Coronary artery (tissue), 2 donors: ENCODE measurements at places on chromosomes 6 and 20.

- no peak for DNase-seq
These were observed 281.6 kb upstream of the CITED2 start for GRCh38 chr6:139655783-139656705.

DNA sequence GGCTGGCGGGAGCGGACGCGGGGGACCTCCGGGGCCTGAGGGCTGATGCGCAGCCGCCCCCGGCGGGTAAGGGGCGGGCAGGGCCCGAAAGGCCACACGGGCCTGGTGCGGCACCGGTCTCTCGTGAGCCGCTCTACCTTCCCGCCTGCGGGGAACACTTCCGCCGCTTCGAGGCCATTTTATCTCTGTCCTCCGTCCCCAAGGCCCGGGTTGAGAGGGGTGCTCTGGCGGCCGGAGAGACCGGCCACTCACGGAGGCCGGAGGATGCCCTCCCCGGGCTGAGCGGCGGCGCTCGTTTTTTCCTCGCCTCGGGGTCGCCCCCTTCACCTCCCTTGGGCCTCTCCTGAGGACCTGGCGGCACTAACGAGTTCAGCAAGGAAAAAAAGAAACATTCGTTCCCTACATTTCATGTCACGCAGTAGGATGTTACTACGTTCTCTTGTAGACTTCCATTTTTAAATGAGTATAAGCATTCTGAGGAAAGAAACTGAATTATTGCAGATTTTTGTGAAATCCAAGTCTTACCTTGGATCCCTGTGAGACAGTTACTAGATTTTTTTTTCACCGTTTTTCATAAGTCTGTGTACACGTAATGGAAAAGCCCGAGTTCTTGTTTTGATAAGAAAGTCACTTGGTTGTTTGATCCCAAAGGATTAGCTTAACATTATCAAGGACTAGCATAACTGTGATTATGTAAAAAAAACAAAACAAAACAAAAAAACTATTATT lies 575 bp downstream of the WTAP start:
- no peak for DNase-seq

DNA sequence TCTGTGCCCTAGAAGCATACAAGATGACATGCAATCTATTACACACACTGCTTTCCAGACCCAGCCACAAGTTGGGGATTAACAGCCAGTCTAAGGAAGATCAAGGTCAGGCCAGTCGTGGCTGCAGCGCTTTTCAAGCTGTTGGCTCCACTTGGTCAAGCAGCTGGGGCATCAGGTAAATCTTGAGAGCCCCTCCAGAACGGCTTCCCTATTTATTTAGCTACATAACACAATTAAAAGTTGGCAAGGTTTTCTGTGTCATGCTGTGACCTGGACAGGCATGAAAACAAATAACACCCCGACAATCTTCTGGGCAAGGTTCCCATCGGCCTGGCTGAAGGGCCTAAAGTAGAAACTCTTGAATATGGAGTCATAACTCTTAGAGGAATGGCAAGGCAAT lies 524.3 kb downstream of the PRKN start:
- no peak for DNase-seq

GRCh38 chr6:79810185-79810705 lies 137.1 kb downstream of the ELOVL4 start:
- no peak for DNase-seq

DNA sequence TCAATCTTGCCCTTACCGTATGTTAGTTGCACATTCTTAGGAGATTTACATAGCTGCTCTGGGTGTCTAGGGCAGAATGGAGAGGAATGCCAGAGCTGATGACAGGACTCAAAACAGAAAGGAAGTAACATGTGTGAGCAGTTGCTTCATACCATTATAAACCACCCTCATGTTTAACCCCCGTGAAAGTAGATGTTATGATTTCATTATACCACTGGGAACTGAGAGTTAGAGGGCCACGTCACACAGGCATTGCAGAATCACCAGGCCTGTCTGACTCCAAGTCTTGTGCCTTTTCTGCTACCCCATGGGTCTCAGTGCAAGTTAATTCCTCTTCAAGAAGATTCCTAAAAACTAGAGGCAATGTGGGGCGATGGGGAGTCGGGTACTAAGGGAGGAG lies 23.5 kb upstream of the SIM1 start:
- DNase-seq: no peak

- DNase-seq: no peak
These were observed 24.5 kb downstream of the CALHM6 start for GRCh38 chr6:116485559-116486184.

GRCh38 chr20:62642666-62643520 lies 590 bp downstream of the SLCO4A1 start:
- no peak for DNase-seq

DNA sequence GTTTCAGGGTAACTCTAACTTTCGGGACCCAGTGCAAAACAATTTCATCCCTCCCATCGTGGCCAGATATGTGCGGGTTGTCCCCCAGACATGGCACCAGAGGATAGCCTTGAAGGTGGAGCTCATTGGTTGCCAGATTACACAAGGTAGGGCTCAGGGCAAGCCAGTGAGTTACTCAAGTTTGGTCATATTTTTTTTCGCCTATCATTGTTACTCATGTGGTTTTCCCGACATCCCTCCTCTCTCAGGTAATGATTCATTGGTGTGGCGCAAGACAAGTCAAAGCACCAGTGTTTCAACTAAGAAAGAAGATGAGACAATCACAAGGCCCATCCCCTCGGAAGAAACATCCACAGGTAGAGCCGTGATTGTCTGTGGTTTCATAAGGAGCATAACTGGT lies 58.2 kb downstream of the DCBLD1 start:
- DNase-seq: no peak

GRCh38 chr6:67863346-67863745 lies 771.7 kb upstream of the ADGRB3 start:
- no peak for DNase-seq

- DNase-seq: no peak
These were observed 43.2 kb upstream of the ADGRF5 start for GRCh38 chr6:46964716-46965519.

DNA sequence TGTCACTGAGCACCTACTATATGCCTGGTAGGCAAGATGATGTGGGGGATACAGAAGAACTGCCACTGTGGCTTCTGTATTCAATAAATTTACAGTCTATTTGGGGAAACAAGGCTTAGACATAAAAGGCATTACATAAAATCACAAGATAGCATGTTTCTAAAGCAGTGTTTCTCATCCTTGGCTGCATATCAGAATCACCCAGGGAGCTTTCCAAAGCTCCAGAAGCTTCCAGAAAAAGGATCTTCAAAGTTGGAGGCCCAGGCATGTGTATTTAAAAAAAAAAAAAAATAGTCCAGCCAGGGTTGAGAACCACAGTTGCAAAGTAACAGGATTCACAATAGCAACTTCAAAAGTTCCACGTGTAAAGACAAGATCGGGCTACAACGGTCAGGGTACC lies 112.4 kb upstream of the SPACA1 start:
- no peak for DNase-seq

DNA sequence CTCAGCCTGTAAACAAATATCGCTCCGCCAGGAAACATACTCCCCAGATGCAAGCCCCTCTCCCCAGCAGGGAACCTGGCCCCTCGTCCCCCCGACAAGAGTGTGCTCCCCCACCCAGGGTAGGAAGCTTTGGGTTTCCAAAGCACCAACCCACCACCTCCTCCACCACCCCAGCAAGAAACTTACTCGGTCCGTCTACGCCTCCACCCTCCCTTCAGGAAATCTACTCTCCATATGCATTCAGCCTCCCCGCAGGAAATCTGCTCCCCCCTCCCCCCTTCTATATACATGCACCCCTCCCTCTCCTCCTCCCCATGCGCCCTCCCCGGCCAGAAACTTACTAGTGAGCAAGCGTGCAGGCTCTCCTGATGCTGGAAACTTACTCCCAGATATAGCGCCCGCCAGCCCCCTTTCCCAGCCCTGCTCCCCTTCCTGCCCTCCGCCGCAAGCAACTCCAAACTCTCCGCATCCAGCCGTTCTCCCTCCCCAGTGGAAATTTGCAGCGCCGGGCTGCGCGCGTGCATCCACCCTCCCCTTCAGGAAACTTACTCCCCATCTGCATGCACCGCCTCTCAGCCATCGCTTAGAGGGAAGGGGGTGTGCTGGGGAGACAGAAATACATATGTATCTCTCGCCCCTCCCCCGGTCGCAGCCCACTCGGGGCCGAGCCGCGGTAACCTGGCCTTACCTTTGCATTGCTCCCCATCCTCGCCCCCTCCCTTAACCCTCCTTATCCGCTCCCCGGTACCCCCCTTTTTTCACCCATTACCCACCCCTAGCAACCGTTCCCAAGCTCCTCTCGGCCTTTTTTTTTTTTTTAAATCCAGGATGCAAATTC lies at the start of gene TRERF1:
Gene TRERF1, minus strand, starts transcription at position 594 of the 838 bp plus-strand sequence. CDS start 182,336 bp downstream, outside the sequence.
- no peak for DNase-seq

DNA sequence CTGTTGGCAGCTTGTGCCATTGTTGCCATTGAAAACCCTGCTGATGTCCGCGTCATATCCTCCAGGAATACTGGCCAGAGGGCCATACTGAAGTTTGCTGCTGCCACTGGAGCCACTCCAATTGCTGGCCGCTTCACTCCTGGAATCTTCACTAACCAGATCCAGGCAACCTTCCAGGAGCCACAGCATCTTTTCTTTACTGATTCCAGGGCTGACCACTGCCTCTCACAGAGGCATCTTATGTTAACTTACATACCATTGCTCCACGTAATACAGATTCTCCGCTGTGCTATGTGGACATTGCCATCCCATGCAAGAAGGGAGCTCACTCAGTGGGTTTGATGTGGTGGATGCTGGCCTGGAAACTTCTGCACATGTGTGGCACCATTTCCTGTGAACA lies 221.8 kb upstream of the FAM83B start:
- DNase-seq: no peak

DNA sequence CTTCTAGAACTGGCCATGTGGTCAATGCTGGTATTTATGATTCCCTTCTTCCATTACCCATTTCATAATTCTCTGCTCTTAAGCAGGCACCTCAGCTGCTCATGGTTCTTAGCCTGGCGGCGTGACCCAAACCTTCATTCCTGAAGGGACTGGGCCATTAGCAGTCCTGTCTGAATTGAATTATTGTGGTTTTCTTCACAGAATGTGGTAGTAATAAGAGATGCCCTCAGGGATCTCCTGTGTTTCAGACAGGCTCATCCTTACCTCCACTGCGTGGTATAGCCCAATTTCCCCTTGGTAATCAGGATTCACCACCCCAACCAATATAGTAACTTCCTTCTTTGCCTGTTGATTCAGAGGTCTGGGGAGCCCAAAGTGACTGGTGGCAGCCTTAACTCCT lies 37.6 kb downstream of the PKIB start:
- no peak for DNase-seq

- DNase-seq: no peak
These were observed 320.2 kb upstream of the SULF2 start for GRCh38 chr20:48105526-48105925.

DNA sequence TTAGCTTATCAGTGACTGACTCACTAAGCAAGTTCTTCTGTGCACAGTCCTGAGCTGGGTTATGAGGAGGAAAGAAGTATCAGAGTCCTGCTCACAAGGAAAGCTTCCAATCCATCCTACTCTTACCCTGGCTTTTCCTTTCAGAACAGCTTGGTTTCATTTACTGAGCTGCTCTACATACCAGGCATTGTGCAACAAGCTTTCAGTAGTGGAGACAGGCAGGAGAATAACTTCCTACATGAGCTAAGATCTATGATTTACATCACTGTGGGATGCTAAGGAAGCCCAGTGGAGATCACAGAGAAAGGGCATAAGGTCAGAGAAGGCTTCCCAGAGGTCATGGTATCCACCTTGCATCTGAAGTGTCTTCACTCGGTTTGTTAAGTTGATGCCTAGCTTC lies 144.5 kb downstream of the MAP3K7 start:
- DNase-seq: no peak

- DNase-seq: no peak
These were observed 539.1 kb downstream of the CD83 start for GRCh38 chr6:14656649-14657048.

GRCh38 chr20:36339646-36340592 lies 33.8 kb downstream of the DLGAP4 start:
- no peak for DNase-seq

DNA sequence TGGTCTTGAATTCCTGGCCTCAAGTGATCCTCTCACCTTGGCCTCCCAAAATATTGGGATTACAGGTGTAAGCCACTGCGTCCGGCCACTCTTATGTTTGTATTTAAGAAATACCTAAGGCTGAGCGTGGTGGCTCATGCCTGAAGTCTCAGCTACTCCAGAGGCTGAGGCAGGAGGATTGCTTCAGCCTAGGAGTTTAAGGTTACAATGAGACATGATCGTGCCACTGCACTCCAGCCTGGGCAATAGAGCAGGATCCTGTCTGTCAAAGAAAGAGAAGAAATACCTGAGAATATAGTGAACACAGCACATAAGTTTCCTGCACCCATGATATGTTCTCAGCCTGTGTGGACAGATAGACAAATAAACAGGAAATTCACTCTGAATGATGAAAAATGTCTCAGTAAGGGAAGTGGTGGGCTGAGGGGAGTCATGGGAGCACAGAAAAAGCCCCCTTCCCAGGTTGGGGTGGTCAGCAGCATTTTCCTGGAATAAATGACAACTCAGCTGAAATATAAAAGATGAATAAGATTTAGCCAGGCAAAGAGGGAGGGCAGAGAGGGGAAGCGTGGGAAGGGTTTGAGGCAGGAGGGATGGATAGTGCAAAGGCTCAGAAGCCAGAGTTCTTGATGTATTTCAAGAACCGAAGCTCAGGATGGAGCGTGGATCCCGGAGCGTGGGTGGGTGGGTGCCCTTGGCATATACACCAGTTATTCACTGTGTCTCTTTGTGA lies 13.8 kb upstream of the MMP9 start:
- DNase-seq: no peak

DNA sequence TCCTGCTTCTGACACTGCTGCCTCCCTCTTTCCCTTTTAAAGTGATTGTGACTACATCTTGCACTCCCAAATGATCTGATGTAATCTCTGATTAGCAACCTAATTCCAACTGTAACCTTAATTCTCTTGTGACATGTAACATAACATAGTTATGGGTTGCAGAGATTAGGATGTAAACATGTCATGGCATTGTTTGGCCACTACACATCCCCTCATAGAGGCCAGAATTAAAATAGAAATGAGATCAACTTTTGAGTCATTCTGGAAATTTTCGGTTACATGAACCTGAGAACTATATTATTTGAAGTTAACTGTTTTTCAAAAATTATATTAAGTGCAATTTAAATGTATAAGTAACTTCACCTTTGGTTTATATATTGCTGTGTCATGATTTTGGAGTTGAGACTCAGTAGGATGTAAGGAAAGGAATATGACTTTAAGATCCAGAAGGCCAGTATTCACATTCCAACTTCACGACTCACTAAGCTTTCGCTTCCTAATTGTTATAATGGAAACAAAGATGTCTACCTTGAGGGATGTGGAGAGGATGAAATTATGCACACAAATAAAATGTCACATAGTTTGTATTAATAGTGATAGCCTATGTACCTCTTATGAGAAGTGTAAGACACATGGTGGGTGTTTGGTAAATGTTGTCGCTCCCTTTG lies 611.9 kb upstream of the MAP3K7 start:
- DNase-seq: no peak

DNA sequence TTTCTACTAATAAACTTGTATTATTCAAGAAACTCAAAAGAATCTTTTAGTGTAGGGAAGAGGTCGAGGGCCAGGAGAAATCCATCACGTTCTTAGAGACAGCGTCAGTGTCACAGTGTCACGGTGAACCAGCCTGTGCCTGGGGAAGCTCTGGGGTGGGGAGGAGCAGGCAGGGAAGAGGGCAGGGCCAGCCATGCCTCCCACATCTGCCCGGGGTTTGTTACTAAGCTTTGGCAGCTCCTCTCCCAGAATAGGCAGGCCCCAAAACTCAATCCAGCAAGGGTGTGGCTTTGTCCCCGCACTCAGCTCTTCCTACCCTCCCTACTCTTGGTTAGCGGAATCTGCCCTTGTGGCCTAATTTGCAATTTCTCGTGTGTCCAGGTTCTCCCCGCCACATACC lies 72.9 kb downstream of the TCP11 start:
- DNase-seq: no peak
